Stimulated activated CD4-positive, alpha-beta T cell treated with anti-CD3 and anti-CD28 coated beads, Interleukin-1b, Interleukin-23, amount 100 ng/mL, for 1 hour (primary cell): ENCODE measurements at places on chromosomes 7 and 10.

DNA sequence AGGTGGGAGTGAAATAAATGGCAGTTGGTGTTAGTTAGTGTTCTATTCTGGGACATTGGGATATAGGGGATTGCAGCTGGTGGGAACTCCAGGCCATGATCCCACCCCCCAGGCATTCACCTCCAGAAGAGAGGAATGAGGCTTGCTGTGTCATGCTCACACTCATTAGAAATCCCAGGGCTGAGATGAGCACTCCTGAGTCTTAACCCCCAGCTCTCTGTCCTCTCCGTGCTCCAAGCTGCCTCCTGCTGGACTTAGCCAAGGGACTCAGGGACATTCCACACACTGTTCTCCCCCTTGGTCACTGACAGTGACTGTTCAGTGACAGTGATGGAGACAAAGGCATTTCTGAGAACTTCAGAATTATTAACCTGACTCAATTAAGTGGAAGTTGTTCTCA lies 21.5 kb downstream of the CYP26A1 start:
- no peak for DNase-seq

GRCh38 chr7:150978126-150978789 lies at the start of gene KCNH2:
TSS of gene KCNH2 (minus strand) at chr7:150978321. CDS start at chr7:150977913, 408 bp downstream.
- DNase-seq, result no peak

GRCh38 chr10:43905512-43906236 lies 257.0 kb upstream of the ZNF32 start:
- DNase-seq, result no peak

DNA sequence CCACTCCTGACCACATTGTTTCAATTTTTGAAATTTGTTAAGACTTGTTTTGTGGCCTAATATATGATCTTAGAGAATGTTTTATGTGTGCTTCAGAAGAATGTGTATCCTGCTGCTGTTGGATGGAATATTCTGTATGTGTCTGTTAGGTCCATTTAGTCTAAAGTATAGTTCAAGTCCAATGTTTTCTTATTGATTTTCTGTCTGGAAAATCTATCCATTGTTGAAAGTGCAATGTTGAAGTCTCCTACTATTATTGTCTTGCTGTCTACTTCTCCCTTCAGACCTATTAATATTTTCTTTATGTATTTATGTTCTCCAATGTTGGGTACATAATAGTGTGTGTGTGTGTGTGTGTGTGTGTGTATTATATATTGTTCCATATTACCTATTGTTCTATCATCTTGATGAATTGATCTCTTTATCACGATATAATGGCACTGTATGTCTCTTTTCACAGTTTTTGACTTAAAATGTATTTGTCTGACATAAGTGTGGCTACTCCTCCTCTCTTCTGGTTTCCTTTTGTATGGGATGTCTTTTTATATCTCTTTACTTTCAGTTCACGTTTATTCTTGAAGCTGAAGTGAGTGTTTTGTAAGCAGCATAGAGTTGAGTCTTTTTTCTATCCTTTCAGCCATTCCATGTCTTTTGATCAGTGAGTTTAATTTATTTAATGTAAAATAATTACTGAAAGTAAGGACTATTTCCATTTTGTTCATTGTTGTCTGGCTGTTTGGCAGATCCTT lies 61.3 kb downstream of the AKR1D1 start:
- no peak for DNase-seq

DNA sequence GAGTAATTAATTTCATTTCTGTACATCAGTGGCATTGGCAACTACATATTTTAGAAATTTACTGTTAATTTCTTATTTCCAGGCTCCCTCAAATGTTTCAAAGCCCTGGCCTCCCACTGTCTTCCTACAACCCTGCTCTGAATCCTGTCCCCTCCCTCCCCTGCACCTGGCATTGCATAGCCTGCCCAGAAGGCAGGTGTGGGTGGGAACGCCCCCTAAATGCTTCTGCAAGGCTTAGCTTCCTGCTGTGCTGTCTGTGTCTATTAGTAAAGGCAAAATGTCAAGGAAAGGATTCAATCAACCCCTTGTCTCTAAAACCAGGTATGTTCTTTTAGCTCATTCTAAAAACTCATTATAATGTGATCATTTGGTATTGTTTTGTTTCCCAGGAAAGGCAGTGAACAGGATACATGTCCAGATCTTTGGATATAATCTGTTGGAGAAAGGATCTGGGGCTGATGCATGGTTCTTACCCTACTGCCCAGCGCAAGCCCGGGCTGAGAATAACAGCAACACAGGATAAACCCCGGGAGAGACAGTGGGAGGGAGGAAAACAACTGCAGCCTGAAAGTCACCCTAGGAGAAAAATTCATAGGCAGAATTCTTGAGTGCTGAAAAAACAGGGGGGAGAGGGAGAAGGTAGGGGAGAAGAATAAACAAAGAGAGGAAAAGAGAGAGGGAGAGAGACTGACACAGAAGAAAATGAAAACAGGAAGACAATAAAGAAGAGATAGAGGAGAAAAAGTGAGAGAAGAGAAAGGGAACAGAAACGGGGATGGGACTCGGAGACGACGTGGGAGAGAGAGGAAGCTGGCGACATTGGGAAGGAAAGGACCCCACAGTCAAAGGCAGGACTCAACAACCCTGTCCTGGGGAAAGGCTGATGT lies 589 bp downstream of the ZNF488 start:
- no peak for DNase-seq

DNA sequence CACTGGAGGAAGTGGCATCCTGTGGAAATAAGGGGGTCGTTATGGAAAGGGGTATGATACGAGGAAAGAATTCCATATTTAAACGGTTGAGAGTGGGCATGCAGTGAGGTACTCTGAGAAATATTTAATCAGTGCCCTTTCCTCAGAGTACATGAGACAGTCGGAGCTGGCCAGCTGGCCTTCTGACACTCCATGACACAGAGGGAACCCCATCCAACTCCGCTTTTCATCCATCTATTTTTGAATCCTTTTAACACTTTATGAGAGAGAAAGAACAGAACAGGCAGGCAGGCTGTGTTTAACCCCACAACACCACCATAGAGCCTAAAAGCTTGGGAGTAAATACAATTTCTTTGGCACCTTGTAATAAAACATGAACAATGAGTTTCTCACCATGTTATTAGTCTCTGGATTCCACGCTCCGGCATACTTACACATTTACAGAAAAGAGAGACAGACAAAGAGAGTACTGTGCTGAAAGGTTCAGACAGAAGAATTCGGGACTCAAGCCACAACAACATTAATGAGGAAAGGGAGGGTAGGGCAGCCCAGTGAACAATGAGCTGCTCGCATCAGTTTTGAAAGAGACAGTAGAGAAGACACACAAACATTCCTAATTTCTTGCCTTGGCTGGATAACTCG lies 124.2 kb upstream of the PDLIM1 start:
- no peak for DNase-seq

GRCh38 chr10:67779465-67780203 lies 58.4 kb downstream of the DNAJC12 start:
- peak; percentile 52 for DNase-seq

DNA sequence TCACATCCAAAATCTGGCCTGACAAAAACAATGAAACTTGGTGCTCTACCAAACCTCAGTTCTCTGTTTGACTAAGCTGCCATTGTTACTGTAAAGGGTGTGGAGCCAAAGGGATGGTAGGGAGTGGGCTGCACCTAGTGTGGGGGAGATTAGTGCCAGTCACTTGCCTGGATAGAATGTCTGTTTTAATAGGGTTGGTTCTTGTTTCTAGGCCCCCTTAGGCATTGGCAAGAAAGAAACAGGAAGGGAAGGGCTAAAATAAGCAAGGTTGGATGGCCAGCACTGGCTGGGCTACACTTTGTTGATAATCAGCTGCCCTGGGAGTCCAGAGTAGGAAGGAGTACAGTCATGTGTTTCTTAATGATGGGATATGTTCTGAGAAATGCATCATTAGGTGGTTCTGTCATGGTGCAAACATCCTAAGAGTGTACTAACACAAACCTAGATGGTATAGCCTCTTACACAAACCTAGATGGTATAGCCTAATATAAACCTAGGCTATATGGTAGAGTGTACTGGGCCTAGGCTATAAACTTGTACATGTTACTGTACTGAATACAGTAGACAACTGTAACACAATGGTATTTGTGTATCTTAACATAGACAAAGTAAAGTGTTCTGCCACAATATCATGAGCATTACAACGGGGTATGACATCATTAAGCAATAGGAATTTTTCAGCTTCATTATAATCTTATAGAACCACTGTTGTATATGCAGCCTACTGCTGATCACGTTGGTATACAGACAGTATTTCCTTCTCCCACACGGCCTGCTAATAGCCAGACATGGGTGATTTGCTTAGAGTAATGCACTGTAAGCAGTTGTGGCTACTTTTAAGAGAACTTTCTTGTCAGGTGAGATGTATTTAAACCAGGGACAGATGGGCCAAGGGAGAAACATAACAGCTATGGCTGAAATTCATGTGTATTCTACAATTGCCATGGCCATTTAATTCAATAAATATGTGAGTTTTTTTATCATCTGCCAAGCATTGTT lies 15.4 kb downstream of the BBIP1 start:
- DNase-seq, result no peak

- no peak for DNase-seq
Measured at GRCh38 chr10:112593023-112593422, 146.0 kb downstream of the VTI1A start.

DNA sequence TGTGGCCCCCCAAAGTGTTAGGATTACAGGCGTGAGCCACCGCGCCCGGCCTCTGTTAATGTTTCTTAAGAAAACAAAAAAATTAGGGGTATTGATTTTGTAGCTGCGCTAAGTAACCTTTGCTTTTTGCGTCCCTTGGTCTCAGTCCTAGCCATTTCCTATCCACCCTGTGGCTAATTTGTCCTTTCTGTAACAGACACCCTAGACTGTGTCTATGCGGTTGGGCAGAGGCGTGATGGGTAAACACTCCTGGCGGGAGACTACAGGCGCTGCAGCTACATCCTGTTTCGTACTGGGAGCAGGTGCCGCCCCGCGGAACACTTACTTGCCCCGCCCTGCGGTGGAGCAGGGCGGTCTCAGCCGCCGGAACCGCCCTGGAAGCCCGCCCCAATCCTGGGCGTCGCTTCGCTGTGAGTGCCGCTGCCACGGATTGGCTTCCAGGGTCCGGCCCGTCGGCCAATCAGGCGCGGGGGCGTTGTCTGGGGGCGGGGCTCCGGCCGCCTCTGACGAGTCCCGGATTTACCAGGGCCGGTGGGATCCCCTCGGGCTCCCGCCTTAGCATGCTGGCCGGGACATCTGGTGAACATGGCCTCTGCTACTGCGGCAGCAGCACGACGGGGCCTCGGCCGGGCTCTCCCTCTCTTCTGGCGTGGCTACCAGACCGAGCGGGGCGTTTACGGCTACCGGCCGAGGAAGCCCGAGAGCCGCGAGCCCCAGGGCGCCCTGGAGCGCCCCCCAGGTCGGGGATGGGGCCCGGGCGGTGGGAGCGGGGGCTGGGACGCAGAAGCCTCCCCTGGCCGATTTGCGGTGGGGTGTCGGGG lies at the start of gene DHTKD1:
Gene DHTKD1, plus strand, starts transcription at position 506 of the 821 bp plus-strand sequence. Its CDS starts 80 bp downstream, at position 586.
- DNase-seq, result peak; percentile 99

- no peak for DNase-seq
Measured at GRCh38 chr10:94286901-94287300, 75.8 kb downstream of the NOC3L start.

GRCh38 chr10:89702121-89702480 lies 711 bp downstream of the KIF20B start:
- DNase-seq, result no peak

DNA sequence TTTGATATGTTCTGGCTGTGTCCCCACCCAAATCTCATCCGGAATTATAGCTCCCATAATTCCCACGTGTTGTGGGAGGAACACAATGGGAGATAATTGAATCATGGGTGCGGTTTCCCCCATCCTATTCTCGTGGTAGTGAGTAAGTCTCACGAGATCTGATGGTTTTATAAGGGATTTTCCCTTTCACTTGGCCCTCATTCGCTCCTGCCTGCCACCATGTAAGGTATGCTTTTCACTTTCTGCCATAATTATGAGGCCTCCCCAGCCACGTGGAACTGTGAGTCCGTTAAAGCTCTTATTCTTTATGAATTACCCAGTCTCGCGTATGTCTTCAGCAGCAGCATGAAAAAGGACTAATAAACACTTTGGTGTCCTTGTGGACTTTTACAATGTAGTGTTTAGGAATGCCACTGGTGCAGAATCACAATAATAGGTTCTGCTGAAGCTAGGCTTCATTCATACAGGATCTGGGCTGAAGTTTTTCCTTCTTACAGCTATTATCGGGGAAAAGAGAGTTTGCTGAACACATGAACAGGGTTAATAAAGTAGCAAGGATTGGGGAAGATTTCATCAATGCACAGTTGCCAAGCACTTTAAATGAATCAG lies 74.3 kb downstream of the CPED1 start:
- DNase-seq, result no peak

- no peak for DNase-seq
Measured at GRCh38 chr10:125261491-125262186, 101.3 kb upstream of the CTBP2 start.

DNA sequence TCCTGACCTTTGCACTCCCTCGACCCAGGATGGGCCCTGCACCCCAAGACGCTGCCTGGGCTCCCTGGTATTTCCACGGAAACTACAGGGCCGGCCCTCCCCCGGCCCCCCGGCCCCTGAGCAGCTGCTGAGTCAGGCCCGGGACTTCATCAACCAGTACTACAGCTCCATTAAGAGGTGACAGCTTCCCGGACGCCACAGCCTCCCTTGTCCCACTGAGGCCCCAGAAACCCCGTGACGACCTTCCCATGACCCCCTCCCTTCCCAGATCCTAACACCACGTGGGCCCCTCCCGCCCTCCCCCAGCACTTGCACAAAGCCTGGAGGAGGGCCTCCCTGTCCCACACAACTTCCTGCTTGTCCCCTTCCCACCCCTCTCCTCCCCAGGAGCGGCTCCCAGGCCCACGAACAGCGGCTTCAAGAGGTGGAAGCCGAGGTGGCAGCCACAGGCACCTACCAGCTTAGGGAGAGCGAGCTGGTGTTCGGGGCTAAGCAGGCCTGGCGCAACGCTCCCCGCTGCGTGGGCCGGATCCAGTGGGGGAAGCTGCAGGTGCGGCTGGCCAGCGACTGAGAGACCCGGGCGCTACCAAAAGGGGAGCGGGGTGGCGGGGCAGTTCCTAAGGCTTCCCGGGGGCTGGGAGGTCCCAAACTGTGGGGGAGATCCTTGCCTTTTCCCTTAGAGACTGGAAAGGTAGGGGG lies 5.7 kb downstream of the NOS3 start:
- no peak for DNase-seq

GRCh38 chr7:55185941-55186609 lies 167.3 kb downstream of the EGFR start:
- no peak for DNase-seq

GRCh38 chr10:3689871-3690510 lies 95.0 kb downstream of the KLF6 start:
- no peak for DNase-seq

DNA sequence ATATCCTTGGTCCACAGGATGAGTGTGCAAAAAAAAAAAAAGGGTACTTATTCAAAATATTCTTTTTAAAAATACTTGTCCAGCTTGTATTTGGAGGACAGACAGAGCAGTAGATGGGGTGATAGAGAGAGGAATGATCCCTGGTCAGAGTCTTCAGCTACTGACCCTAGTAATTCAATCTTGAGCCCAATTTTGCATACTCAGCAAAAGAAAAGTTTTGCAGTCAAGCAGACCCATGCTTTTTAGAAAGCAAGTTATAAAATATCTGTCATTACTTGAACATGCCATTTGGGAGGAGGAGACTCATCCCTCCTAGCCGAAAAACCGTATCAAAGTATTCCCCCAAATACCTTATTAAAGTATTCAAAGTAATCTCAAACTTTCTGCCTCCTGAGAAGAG lies 585.0 kb downstream of the KCNMA1 start:
- DNase-seq, result no peak
